ENCODE measurements at places on chromosomes 11 and 22.

DNA sequence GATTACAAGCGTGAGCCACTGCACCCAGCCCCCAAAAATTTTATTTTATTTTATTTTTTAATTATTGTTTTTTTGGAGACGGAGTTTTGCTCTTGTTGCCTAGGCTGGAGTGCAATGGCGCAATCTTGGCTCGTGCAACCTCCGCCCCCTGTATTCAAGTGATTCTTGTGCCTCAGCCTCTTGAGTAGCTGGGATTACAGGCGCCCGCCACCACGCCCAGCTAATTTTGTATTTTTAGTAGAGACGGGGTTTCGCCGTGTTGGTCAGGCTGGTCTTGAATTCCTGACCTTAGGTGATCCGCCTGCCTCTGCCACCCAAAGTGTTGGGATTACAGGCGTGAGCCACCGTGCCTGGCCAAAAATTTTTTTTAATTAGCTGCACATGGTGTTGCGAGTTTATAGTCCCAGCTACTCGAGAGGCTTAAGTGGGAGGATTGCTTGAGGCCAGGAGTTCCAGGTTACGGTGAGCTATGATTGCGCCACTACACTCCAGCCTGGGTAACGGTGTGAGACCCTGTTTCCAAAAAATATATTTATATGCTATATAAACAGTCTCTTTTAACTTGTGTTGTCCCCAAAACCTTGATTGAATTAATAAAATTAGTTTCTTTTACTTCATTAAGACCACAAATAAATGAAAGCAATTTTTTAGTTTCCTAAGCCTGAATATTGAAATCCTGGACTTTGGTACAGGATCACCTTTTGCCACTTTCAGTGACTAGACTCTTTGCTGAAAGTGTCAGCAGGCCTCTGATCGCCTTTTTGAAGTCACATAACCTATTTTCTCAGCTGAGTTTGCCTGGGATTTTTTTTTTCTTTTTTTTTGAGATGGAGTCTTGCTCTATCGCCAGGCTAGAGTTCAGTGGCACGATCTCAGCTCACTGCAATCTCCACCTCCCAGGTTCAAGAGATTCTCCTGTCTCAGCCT is 16.2 kb downstream of the ATG13 start:
- DNase-seq = no peak

DNA sequence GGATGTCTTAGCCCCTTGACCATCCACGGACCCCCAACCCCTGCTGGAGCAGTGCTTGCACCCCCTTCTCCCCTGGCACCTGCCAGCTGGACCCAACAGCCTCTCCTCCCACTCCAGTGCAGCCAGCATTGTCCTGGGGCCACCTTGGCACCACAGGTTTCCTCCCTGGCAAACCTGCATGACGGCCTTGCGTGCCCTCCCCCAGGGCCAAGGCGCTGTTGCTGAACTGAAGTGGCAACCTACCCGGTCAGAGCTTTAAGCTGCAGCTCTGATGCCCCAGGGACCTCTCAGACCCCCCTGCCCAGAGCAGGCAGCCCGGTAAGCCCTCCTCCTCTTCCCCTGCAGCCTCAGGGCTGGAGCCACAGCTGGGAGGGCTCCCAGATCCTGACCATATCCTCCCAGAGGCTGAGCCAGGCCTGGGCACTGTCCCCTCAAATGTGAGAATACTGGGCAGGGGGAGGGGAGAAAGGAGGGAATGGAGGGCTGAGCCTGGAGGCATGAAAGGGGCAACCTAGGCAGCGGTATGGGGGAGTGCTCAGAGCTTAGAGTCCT is 1.8 kb upstream of the LRRC75B start:
- no peak for DNase-seq

GRCh38 chr22:30381264-30381663 is 5.9 kb downstream of the RNF215 start:
- DNase-seq = no peak

GRCh38 chr11:109454857-109455256 is 32.9 kb downstream of the C11orf87 start:
- DNase-seq = no peak

DNA sequence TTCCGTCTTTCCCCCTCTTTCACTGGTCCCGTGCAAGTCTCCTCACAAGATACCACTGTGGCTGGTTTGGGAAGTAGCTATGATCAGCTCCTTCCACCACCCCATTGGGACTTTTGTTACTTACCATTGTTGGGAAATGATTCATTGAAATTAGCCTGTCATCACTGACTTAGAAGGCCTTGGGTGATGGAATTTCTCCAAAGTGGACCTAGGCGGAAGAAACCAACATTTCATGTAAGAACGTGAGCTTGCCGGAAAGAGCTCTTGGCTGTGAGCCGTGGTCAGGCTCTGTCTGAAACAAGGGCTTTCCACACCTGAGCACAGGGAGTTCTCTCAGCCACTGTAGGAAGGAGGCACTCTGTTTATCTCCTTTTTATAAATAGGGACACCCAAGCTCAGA is 23.5 kb upstream of the CRYBB3 start:
- DNase-seq = no peak

GRCh38 chr11:108601150-108601549 is 7.6 kb upstream of the EXPH5 start:
- DNase-seq = no peak
